Activated CD8-positive, alpha-beta memory T cell treated with anti-CD3 and anti-CD28 coated beads, Interleukin-2, amount 50 U/mL, for 48 hours (primary cell): ENCODE measurements at places on chromosomes 7 and 10.

- DNase-seq, result no peak
These were observed 2.6 kb downstream of the ZNF775 start for GRCh38 chr7:150381785-150382122.

- no peak for DNase-seq
These were observed 389.4 kb upstream of the AUTS2 start for GRCh38 chr7:69208848-69209247.

DNA sequence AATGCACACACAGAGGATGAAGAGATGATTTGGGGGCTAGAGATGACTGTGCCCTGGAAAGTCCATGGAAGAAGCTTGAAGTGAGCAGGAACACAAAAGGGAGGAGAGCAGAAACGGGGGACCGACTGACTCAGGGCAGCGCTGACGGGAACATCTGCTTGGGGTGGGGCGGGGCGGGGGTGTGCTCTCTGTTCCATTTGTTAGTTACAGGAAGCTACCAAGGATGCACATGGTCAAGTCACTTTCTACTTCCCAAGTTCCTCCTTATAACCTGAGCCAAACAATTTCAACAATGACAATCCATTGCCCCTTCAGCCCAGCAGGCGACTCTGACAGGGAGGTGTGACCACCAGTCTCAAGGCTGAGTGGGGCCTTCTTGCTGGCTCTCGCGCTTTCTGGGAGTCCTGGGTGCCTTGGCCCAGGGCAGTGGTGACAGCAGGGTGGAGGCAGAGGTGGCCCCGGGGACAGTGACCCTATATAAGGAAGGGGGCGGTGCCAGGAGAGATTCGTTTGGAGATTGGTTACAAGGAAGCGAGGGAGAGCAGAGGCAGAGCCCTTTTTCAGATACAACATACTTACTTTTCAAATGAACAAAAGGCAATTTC lies 39.6 kb downstream of the CLEC2L start:
- DNase-seq, result peak; percentile 23

GRCh38 chr10:109663122-109663521 lies 260.2 kb downstream of the XPNPEP1 start:
- no peak for DNase-seq

- no peak for DNase-seq
These were observed 148.4 kb downstream of the SEMA3D start for GRCh38 chr7:85038466-85038865.

DNA sequence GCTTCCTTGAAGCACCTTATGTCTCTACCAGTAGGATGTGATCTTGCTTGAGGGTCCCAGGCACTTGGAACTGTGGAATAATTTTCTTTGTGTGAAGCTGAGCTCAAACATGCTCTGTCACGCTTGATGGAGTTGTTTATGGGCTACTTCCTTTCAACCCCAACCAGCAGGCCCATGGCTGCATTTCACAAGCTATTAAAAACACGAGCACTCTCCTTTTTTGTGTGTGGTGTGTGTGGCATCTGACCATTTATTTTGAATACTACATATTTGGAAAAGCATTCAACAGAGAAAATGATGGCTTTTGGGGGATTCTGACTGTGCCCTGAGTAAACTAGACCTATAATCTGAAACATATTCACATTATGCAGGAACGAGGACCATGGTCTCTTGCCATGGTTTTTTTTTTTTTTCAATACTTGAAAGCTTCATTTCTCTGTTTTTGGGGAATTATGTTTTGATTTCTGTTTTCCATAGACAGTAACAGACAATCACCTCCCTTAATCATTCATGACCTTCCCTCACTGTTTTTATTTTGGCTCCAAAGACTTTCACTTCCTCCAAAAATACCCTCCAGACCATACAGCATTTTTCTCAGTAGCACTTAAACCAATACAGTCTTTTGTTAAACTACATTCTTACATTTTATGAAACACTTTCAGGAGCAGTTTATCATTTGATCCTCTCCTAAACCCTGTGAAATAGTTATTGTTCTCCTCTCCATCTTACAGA lies 233.6 kb upstream of the BMPER start:
- no peak for DNase-seq

DNA sequence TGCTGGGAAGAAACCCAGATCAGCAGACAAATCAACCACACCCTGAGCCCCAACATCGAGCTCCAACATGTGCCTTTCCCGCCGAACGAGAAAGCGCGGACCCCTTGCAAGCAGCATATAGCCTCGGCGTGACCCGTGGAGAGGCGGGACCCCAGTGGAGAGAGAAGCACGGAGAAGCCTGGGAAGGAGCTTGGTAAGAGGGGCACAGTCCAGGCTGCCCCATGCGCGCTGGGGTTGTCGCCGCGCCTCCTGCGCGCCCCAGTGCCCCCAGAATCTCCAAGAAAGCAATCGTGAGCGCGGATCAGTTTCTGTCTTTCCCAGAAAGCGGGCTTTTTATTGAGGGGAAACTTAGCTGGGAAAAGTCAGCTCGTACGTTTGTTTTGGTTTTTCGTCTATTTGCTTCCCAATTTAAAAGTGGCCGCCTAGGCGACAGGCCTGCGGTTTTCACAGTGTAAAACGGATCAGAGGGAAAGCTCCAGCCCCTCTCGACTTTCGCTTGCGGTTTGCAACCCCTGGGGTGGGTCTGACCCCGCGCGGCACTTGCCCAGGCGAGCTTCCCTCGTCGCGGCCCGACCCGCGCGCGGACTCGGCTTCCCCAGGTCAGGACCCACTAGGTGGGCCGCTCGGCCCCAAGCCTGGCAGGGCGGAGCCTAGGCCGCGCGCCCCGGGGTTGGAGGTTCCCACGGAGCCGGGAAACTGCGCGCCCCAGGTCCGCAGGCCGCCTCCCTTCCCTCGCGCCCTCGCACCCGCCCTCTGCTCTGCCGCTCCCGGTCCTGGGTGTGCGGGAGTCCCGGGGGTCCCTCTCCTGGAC lies 31.1 kb downstream of the SKIDA1 start:
- peak; percentile 65 for DNase-seq

DNA sequence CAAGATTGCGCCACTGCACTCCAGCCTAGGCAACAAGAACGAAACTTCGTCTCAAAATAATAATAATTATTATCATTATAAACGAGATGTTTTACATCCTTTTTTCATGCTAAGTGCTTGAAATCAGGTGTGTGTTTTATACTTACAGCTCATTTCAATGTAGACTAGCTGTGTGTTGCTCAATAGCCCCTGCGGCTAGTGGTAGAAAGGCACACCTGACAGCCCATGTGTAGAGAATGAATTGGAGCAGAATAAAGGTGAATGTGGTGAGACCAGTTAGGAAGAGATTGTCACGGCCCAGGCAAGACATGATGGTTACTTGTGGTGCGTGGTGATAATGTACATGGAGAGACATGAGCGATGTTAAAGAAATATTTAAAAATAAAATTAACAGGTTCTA lies 86.7 kb upstream of the TMEM26 start:
- no peak for DNase-seq

GRCh38 chr10:86439544-86439943 lies 72.9 kb upstream of the GRID1 start:
- no peak for DNase-seq

- DNase-seq, result no peak
These were observed 410.0 kb downstream of the EXOC4 start for GRCh38 chr7:133662830-133663229.

GRCh38 chr10:96370584-96371157 lies 11.9 kb upstream of the OPALIN start:
- peak; percentile 75 for DNase-seq

DNA sequence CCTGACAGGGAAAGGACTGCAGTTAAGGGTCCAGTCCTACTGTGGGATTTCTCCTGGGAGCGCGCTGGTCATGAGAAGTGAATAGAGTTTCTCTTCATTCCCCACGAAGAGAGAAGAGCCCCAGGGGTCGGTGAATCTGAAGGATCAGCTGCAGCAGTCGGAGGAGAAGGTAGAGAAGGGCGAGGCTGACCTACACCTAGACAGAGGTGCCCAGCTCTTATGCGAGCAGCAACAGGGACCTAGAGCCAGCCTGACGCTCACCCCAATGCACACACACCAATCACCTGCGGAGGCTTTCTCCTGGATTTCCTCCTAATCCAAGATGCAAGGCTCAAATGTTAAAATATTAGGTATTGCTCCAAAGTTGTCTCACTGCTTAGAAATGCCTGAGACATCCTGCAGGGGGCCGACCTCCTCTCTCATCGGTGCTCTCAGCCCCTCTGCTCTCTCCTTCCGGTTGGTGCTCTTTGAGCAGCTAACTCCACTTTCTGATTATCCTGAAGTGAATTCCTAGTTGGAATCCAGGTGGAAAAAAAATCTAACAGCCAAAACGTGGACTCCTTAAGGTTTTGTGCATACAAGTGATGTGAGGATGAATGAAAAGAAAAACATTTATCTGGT lies 176.4 kb downstream of the AHR start:
- no peak for DNase-seq

- no peak for DNase-seq
These were observed 28.2 kb upstream of the PRKAR2B start for GRCh38 chr7:107016312-107016711.

DNA sequence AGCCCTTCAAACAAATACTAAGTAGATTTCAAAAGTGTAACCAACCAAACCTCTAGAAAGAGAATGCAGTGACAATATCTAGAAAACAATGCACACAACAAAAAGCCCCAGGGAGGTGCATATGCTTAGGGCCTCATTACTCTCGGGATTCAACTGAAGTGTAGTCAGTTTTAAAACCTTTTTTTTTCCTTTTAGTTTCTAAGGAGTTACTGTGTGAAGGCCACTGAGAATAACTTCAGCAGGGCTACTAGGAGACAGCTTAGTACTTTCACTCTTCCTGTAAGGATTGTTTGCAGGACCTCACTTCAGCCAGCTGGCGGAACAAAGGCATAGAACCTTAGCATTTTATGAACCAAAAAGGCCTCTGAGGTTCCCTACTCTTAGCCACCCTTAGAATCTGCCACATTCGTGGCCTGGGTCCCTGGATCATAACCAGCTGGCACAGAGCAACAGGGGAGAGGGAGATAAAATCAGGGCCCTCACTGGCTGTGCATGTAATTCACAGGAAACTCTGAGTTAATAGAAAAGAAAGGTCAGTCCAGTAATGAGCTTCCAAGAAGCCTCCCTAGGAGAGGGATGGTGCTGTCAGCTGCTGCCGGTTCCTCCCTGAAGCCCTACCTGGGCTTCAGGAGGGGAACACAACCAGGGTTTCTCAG lies 3.6 kb downstream of the VOPP1 start:
- no peak for DNase-seq

DNA sequence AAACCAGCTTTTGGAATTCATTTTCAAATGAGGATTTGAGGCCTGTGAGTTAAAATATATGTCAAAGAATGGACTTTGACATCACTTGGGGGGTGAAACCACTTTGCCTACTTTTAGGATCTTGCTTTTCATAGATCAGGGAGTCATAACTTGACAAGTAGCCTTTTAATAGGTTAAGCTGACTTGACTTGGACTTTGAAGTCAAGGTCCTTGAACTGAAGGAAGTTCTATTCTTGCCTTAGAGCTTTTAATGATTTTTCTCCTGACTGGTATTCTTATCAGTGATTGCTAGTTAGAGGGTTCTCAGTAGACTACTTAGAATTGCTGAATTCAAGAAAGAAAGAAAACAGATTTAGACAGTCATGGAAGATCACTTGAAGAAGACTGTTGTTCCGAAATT lies 17.7 kb downstream of the AGR2 start:
- DNase-seq, result no peak

- no peak for DNase-seq
These were observed 165.1 kb downstream of the SVIL start for GRCh38 chr10:29469481-29470354.

- no peak for DNase-seq
These were observed 77.1 kb upstream of the VSTM2A start for GRCh38 chr7:54465095-54465494.

DNA sequence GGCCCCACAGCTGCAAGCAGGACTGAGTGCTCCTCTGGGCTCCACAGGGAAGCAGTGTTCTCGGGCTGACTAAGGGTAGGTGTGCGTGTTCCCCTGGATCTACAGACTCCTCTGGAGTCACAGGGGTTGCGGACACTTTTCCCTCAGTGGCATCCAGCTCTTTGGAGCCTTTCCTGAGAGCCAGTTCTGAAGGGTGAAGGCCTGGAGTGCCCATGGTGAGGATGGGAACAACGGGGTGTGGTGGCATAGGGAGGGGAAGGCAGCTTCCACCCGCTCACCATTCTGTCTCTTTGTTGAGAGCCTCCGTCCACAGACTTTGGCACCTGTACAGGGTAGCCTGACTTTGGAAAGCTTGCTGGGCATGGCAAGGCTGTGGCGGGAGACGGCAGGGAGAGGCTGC lies 104.1 kb upstream of the PCBD1 start:
- no peak for DNase-seq
